Heart right ventricle (tissue), 16 donors: ENCODE measurements at places on chromosomes 11 and 22. TPM values are rescaled to one million over a fixed set of nuclear protein-coding genes. Genes with fewer than 3 reads are reported as not detected.

DNA sequence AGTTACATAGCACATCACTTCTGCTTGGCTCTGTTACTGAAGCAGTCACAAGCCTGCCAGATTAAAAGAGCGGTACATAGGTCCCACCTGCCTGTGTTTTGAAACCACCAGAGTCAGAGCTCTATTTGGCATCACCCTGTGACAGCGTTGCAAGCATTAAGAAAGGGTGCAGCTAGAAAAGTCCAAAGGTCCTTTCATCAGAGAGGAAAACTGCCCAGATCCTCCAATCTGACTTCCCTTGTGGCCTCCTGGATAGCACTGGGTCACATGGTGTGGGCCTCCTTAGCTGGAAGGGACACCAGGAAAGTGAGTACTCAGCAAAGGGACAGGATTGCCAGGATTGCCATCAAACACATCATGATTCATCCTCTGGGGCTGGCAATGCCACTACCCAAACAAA, 22.9 kb downstream of the STX3 start:
- no peak for DNase-seq

DNA sequence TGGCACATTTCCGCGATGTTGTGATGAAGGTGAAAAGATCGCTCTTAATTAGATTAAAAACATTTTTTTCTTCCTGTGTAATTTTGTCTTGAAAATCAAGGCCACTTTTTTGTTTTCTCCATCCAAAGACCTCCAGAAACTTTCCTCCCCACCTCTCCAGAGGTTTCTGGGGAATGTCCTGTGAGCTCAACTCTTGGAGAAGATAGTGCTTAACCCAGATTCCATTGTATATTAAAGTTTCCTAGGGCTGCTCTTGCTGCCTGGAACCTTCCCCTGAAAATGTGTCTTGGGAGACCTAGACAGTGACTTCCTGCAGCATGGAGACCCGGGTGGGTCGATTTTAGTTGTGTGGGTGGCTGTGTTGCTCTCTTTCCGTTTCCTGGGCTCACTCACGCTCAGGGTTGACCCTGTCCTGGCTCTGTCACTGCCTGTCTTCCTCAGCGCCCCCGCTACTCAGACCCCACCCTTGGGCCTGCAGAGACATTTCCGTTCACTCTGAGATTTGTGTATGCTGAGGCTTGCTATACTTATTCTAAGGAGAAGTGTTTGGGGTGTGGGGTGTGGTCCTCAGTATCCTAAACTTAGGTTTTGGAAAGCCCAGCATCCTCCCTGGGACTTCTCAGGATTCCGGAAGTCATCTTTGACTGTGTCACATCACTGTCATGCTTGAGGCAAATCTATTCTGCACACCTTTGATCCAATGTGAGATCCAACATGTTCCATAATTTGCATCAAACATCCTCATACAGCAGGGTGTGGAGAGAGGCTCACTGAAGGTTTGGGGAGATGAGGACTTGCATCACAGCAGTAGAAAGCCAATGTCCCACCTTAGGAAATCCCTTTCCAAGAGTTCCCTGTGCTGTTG, 47.2 kb downstream of the KCNQ1OT1 start:
- DNase-seq = no peak

The EFEMP2 gene
- 54.8 TPM for polyA plus RNA-seq

DNA sequence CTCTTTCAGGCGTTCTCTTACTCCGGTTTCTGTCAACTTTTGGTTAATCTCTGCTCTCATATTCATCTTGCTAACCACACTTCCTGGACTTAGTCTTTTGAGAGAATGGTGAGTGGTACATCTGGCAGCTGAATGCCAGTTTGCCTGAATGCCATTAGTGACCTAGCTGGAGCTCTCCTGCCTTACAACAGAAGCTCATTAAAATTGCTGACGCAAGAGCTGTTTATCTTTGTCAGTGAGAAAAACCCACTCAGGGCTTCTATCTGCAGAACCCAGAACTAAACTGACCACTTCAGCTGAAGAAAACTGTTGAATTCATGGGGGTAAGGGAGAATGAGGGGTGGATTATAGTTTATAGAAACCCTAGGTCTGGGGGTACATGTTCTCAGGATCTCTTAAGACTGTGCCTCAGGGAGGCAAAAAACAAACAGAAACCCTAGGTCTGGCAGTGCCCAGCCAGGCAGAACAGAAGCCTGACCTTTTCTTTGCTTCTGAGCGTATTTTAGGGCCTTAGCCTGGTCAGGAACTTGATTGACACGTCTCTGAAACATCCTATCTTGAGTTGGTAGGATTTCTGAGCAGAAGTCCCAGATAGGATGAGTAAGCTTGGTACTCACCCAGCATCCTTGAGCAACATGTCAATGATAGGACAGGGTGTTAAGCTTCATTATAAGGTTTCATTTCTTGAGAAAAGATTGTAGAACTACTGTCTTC, 52.8 kb upstream of the YWHAH start:
- no peak for DNase-seq

DNA sequence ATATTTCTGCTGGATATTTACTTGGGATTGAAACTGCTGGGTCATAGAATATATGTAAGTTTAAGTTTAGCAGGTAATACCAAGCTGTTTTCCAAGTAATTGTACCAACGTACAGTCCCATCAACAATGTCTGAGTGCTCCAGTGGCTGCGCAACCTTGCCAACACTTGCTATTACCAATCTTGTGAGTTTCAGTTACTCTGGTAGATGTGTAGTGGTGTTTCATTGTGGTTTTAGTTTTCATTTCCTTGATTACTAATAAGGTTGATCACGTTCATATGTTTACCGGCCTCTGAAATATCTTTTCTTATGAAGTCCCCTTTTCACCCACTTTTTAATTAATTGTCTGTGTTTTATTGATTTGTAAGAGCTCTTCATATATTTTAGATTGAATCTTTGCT, 370.6 kb upstream of the CADM1 start:
- DNase-seq = no peak

The KCTD14 gene
- 0.49 TPM for polyA plus RNA-seq

The MS4A2 gene
- polyA plus RNA-seq = not detected

- peak; percentile 15 for DNase-seq
Measured at GRCh38 chr22:26579331-26579886, 10.5 kb downstream of the TPST2 start.

DNA sequence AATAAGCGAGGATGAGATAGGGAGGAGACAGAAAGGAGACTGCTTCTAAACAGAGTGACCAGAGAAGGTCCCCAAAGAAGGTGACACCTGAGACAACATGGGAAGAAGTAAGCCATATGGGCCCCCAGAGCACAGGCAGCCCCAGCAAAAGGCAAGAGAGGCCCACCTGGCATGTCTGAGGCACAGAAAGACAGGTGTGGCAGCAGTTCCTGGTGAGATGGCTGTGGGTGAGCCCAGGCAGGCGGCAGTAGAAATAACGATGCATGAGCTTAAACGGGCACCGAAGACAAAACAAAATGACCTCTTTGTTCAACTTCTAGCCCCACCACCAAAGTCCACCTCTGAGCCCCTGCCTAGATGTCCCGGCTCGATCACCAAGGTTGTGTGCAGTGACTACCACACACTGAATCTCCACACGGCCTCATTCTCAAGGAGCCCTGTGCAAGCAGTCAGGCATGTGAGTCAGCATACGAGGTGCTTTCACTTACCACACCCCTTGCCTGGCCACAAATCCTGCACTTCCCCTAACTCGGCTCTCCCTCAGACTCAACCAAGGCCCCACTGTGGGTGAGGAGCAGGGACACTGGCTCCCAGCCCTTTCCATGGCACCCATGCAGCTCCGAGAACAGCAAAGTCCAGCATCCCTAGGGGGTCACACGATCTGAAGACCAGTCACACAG, 77.6 kb downstream of the PACSIN2 start:
- no peak for DNase-seq

- no peak for DNase-seq
Measured at GRCh38 chr11:92227230-92227814, 2.7 kb downstream of the FAT3 start.

DNA sequence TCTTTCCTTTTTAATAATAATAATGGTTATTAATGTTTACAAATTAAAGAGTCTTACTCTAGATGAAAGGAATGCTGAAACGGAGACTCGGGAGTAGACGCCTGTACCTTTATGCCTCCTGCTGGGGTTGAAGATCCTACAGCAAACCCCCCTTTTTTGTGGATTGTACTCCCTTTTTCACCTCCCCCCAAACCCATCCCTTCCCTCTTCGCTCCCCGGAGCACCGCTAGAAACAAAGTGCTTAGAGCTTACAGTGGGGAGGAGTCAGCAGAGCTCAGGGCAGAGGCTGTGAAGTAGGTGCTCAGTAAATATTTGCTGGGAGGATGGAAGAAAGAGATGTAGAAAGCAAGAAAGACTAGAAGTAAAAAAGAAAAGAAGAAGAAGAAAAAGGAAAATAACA, 169.7 kb downstream of the NXPE2 start:
- no peak for DNase-seq

The BDNF gene
- 0.16 TPM for polyA plus RNA-seq

GRCh38 chr11:33109294-33109895, 51.9 kb downstream of the CSTF3 start:
- DNase-seq = no peak

GRCh38 chr11:125164422-125165110, at the start of gene PKNOX2:
TSS of gene PKNOX2 (plus strand) at chr11:125164751. CDS start at chr11:125351306, 186,555 bp downstream.
- DNase-seq = peak; percentile 81

GRCh38 chr11:73334384-73335203, 26.5 kb downstream of the ARHGEF17 start:
- DNase-seq = peak; percentile 90

The DDI1 gene
- not detected for polyA plus RNA-seq

DNA sequence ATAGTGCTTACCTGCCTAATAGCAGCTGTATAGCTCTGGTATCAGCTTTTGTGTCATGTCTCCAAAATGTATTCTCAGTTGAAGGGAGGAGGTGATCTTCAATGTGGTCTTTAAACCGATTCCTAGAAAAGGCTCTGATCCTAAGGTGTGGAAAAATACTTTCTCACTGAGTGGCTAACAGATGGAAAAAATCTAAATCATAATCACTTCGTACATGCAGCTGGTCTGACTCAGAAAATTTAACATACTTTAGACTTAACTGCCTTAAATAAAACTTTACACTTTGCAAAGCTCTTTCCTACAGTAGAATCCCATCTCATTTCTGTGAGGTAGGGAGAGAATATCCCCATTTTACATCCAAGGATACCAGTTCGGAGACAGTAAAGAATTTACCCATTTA, 38.0 kb downstream of the C2CD3 start:
- DNase-seq = no peak

GRCh38 chr22:43434928-43435311, 23.1 kb downstream of the MPPED1 start:
- no peak for DNase-seq

- DNase-seq = no peak
Measured at GRCh38 chr11:37110385-37110784, 512.3 kb upstream of the RAG2 start.

GRCh38 chr11:86663761-86664160, 8.7 kb downstream of the ME3 start:
- DNase-seq = no peak

The PDE3B gene
- polyA plus RNA-seq = 1.3 TPM

- no peak for DNase-seq
Measured at GRCh38 chr11:80417681-80418080, 976.9 kb upstream of the TENM4 start.

The GRIA4 gene
- polyA plus RNA-seq = not detected

GRCh38 chr11:20154381-20154780, 5.9 kb downstream of the DBX1 start:
- no peak for DNase-seq

GRCh38 chr11:12671370-12671769, 2.9 kb upstream of the TEAD1 start:
- no peak for DNase-seq

GRCh38 chr11:113270080-113270479, 44.3 kb upstream of the TTC12 start:
- no peak for DNase-seq

The FAM83F gene
- polyA plus RNA-seq = 1.2 TPM

The APOBEC3C gene
- 17.2 TPM for polyA plus RNA-seq

- peak; percentile 45 for DNase-seq
Measured at GRCh38 chr11:57324154-57324885, 432 bp downstream of the TNKS1BP1 start.

DNA sequence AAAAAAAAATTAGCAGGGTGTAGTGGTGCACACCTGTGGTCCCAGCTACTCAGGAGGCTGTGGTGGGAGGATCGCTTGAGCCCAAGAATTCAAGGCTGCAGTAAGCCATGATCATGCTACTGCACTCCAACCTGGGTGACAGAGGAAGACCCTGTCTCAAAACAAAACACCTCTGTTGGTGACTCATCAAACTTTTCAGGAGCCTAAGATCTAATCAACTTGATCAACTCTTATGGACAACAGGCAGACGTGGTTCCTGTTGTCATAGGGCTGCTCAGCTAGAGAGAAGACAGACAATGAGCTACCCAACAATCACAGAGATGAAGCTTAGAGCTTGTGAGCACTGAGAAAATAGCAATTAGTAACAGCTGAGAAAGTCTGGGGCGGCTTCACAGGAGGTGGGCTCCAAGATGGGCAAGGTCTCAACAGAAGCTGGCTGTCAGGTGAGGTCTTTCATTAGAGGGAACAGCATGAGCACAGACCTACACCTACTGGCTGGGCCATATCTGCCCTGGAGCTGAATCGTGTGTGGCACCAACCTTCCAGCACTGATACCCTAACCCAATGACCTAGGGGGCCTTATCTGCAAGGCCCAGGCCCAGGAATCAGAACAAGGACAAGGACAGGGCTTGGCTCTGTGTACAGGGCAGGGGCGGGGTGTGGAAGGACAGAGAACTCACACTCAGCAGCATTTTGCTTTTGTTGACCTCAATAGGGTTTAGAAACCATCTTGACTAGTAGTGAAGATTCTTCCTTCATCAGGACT, 7.2 kb upstream of the UCP3 start:
- no peak for DNase-seq

The TTC28 gene
- 6.4 TPM for polyA plus RNA-seq
